CD4-positive, alpha-beta T cell treated with Interleukin-12 subunit alpha and Interleukin-12 subunit beta, for 1 hour (primary cell): ENCODE measurements at places on chromosomes 13 and 19.

DNA sequence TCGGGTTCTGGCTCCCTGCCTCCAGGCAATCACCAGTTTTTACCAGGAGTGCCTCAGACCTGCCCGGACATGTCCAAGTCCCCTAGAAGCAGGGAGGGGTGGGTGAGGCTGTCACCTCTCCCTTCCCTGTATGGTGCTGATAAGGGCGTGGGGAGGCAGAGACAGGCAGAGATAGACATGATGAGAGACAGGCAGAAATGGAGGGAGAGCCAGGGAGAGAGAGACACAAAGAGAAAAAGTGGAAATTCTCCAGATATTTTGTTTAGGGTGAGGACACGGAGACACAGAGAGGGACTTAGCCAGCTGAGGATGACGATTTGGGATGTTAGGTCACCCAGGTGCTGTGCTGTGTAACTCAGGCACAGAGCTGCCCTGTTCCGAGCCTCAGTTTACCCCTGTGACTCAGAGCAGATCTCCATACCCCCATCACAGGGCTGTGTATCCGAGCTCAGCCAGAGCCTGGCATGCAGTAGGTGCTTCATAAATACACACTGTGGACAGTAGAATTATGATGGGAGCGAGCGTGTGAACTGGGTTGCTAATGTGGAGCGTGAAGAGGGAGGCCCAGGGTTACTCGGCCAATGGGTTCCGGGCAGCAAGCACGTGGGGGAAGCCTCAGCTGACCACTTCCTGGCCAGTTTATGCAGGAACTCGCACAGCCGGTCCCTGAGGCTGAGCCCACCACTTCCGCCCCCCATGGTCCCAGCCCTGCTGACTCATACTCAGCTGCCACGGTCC lies 11.9 kb upstream of the GDF15 start:
- DNase-seq: peak; percentile 58

- peak; percentile 17 for DNase-seq
These were observed 31.4 kb upstream of the MTIF3 start for GRCh38 chr13:27481766-27482165.

- DNase-seq: peak; percentile 72
These were observed 4.8 kb downstream of the PPP6R1 start for GRCh38 chr19:55253842-55254624.

DNA sequence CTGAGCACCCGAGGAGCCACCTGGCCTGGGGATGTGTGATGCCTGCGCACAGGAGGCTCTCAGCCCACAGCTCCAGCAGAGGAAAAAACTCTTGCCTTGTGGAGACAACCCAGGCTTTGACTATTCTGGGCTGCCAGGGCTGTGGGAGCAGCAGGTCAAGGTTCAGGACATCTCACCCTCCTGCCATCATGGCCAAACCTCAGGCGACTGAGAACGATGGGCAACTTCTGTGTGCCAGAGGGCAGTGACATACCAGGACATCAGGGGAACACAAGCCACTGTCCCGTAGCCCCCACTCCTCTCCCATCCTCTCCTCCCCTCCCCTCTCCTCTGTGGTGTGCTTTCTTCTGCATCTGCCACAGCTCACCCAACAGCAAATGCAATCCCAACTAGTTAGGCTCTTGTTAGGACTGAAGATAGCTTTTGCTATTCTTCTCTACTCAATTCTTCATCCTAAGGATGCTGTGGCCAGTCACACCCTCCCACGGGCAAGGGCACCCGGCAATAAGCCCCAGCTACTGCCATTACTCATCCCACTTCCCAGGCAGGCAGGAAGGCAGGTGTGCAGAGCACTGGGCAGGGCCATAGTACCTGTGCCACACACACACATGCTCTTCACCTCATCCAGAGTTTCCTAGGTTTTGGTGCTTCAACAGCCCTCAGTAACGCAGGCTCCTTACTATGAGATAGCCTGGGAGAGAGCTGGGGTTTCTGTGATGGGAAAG lies 16.8 kb downstream of the ELL start:
- no peak for DNase-seq

DNA sequence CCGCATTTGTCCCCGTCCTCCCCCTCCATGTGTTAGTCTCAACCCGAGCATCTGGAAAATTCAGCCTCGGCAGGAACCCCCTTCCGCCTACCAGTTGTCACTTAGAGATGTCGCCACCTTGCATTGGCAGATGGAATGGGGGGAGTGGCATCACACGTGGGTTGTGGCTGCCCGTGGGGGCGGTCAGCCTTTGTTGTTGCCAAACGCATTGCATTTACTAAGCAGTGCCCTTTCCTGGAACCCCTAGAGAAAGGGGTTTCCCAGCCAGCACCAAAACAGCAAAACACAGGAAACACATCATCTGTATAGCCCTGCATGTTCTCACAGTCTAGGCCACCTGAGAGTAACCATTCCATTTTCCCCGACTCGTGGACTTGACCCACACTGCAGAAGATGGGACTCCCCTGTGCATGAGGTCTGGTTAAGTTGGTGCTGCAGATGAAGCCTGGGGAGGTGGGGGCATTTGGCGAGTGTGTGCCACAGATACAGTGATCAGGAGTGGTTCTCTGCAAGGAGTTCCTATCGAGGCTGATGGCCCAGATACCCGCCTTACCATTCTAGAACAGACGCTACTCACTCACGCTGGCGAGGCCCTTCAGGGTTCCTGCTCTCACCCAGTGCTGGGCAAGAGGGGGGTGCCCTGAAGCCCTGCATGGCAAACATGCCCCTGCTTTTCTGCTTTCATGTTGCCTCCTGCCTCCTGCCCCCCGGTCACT lies 38.3 kb downstream of the TMED1 start:
- peak; percentile 92 for DNase-seq

GRCh38 chr13:110885966-110886869 lies 28.7 kb downstream of the ANKRD10 start:
- DNase-seq: no peak

DNA sequence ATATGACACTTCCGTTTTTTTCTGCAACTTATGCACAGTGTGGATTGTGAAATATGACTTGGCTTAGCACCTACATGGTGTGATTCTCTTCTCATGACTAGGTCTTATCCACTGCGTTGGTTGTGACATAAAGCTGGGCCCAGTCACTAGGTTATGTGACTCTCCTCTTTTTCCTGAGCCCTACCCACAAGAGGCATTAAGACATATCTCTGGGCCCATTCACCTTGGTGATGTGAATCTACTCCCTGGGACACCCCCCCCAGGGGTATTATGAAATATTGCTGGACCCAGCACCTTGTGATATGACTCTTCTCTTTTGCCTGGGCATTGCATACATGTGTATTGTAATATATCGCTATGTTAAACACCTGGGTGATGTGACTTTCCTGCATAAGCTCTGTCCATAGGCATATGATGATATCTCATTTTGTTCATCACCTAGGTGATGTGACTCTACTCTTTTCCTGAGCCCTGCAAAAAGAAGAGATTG lies 85.8 kb upstream of the ZNF43 start:
- no peak for DNase-seq

- DNase-seq: no peak
These were observed 27.2 kb downstream of the WASF3 start for GRCh38 chr13:26584713-26585112.

- DNase-seq: no peak
These were observed 142.0 kb downstream of the DLEU7 start for GRCh38 chr13:50701469-50701868.

- no peak for DNase-seq
These were observed 58.7 kb downstream of the SLC15A1 start for GRCh38 chr13:98693756-98694155.

- no peak for DNase-seq
These were observed 2.5 kb upstream of the RFPL4AL1 start for GRCh38 chr19:55766466-55766865.

- no peak for DNase-seq
These were observed 6.4 kb downstream of the ZNF350 start for GRCh38 chr19:51980116-51980736.

GRCh38 chr19:37594982-37595382 lies 306 bp downstream of the ZNF540 start:
- DNase-seq: peak; percentile 79

DNA sequence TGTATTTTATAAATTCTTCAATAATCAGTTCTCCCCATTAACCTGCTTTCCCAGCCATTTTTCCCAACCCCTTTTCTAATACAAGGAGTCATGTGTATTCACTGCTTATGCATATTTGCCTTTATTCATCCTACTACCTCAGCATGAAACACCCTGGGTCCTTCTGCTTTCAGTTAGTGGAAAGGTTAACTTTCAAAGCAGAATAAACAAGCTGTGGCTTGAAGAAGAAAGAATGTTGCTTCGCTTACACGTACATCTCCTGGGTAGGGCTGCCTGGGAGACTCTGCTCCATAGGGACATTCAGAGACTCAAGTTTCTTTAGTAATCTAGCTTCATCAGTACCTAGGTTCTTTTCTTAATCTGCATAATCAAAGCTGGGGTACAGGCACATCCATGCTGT lies 567.8 kb upstream of the SLC10A2 start:
- no peak for DNase-seq
